ENCODE measurements at places on chromosomes 13 and 19.

GRCh38 chr13:67087527-67087926 is 142.6 kb downstream of the PCDH9 start:
- no peak for DNase-seq

DNA sequence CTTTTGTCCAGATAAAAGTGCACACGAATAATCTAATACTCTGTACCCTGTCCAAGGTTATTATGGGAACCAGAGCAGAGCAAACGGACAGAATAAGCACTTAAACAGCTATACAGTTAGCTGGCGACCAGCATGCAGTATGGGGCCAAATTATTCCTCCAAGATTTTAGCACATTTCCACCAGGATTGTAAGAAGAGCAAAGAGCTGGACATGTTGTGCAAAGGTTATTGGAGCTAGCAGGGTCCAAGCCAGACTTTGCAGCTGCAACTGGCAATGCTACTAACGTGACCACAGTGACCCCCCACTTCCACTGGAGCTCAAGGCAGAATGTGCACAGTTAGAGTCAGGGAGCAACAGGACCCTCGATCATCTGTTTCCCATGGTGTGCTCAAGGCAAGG is 89.9 kb downstream of the COL4A1 start:
- DNase-seq: no peak

- no peak for DNase-seq
These were observed 11.6 kb downstream of the BTBD2 start for GRCh38 chr19:2003874-2004273.

DNA sequence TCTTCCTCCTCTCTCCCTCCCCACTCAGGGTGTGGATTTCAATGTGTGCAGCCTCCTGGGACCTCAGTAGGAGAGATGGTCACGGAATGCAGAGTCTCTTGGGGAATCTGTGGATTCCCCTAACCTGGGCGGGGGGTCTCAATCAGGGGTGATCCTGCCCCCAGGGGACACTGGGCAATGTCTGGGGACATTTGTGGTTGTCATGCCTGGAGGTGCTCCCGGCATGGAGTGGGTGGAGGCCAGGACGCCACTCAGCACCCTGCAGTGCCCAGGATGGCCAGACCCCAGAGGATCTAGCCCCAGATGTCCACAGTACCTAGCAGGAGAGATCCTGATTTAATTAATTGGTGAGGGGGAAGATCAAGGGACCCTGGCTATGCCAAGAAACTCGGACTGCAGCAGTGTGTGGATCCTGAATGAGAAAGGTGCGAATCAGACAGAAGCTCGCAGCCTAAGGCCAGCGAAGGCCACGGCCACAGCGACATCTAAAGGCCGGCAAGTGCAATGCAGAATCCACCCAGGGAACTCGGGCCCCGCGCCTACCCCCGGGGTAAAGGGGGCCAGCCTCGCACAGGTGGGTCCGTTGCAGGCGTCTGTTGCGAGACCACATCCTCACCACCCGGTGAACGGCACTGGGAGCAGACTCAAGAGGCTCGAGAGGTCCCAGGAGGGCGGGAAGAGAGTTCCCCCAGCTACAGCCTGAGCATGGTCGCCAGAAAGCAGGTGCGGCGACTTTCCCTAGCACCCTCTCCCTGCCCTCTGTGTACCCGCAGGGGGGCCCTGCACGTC is 88.8 kb downstream of the GNG7 start:
- no peak for DNase-seq

DNA sequence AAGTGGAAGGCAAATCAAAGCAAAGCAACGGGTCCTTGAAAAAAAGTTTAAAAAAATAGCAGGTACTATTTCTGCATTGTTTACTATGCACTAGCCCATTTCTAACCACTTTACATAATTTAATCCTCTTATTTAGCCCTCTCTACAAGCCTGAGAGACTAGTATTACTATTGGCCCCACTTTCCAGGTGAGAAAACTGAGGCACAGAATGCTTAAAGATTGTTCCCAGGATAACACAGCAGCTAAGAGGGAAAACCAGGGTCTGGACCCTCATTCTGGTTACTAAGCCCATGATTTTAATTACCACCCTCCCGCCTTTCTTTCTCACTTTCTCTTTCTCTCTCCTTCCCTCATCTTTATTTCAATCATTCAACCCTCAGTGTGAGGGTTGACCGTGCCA is 5.7 kb downstream of the ZSWIM9 start:
- DNase-seq: no peak

DNA sequence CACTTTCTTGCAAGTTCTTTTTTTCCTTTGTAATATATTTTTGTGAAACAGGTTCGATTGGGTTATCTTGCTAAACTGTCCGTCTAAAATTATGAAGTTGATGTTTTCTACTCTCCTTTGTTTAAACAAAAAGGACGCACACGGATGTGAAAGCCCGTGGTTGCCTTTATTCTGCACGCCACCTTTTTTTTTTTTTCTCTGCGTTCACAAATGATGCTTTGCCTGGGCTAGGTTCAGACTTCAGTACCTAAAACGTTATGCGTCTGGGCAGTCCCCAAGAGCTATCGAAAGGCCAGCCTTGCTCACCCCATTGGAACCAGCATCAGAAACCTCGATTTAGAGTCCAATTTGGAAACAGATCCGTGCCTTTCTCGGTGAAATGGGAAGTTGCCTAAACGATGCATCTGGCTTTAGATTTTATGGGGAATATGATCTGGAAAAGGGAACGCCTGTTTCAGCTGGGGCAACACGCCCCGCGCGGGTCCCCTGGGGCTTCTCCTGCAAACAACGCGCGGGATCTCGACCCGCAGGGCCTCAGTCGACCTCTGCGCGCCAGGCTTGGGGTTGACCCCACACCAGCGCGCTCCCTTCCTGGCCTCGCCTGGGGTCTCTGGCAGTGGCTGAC is 113.9 kb downstream of the KCNRG start:
- DNase-seq: no peak

DNA sequence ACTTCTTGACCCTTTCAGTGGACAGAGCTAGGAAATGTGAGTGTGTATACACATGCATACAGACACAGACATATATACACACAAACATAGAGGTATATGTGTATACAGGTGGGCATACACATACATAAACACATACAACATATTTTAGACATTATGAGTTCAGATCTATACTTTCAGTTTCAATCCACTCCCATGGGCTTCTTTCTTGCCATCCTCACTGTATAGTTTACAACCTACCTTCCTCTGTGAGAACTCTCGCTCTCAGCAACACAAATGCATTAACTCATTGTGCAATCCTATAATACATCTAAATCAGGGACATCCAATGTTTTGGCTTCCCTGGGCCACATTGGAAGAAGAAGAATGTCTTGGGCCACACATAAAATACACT is 21.2 kb upstream of the SCEL start:
- DNase-seq: no peak

DNA sequence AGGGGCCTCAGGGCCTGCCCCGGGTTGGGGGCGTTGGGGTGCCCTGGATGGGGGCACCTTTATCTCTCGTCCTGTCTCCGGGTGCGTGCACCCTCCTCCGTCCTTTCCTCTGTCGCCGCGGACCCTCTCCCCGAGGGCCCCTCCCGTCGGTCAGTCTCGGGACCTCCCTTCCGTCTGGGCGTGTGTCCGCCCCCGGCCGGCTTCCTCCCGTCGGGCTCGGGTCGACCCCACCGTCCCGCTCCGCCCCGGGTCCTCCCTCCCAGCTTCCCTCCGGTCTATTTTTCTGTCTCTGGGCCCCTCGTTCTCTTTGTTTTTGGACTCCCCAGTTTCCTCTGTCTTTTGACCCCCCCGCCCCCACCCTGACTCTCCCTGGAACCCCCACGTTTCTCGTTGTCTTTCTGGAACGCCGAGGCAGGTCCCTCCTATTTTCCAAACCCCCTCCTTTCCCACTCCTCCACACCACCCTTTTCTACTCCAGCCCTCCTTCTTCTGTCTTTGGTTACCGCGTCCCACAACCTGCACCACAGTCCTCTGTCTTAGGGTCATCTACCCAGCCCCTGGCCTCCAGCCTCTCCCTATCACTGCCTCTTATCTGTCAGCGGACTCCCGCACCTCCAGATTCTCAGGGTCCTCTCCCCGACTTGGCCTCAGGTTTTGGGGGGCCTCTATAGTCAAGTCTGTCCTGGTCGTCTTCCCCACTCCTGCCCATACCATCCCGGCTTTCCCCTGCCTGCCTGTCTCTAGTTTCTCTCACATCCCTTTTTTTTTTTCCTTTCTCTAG is 757 bp downstream of the EGLN2 start:
- no peak for DNase-seq

DNA sequence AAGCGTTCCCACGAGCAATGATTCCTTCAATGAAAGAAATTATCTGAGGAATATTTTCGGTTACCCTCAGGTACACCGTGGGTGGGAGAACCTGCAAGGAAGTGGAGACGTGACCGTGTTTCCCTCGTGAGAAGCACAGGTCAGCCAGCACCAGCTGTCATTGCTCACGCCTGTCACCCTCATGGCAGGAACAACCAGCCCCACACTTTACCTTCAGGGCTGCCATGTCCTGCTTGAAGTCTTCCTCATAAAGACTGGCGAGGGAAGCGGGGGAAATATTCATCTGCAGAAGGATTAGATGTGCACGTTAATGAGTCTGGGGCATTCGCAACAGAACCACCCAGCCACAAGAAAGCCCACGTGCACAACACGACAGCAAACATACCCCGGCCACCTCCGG is 18.2 kb downstream of the CARS2 start:
- DNase-seq: no peak

- DNase-seq: no peak
These were observed at the start of gene CCDC106 for GRCh38 chr19:55647732-55648584. Gene CCDC106 (plus strand): TSS chr19:55648212. CDS start chr19:55649047, 835 bp downstream.

DNA sequence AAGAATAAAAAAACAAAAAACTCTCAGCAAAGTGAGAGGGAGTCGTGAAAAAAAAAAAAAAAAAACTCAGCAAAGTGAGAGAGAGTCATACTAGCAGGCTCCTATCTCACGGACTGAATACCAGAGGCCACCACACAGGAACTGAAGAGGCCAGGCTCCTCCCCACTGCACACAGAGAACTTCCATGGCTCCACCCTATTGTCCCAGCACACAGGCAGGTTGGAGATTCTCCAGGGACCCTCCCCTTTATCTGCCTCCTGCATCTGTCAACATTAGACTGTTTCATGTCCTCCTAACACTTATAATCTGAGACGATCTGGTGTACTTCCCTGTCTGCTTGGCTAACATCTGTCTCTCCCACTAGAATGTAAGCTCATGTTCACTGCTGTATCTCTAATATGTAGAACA is 37.0 kb upstream of the FARP1 start:
- DNase-seq: no peak

DNA sequence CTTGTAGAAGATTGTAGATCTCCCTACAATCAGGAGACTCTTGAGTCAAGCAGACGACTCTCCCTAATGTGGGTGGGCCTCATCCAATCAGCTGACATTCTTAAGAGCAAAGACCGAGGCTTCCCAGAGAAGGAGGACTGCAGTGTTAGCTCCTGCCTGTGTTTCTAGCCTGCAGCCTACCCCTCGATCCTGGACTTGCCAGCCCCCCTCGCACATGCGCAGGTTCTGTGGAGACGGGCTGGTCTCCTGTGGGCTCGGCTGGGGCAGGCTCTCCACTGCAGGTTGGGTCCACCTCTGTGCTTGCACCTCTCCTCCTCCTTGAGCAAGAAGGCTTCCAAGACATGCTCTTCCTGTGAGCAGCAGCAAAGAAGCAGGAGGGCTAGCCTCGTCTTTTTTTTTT is 185.2 kb upstream of the SOX1 start:
- no peak for DNase-seq

GRCh38 chr13:68368922-68369321 is 1138.8 kb upstream of the PCDH9 start:
- no peak for DNase-seq

DNA sequence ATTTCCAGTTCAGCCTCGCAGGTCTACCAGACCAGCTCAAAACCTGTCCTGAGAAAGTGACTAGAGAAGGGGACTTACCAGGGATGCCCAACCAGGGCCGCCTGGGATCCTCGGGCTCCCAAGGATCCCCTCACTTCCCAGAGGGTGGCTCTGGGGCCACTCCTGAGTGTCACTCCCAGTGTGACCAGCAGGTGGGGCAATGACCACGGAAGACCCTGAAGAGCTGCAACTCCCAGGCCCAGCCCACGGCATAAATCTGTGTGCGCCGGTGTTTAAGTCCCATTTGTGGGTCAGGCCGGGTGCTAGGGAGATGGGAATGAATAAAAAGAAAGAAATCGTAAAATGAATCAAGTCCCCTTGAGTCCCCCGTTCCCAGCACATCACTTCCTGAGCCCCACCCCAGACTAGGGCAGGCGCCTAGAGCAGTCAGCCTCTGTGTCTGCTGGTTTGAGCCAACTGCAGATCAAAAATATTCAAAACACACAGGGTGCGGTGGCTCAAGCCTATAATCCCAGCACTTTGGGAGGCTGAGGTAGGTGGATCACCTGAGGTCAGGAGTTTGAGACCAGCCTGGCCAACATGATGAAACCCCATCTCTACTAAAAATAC is 10.7 kb downstream of the PTGIR start:
- no peak for DNase-seq

GRCh38 chr13:36919833-36920615 is at the start of gene SMAD9:
Gene SMAD9 (minus strand): TSS chr13:36920238. CDS start chr13:36879689, 40,549 bp downstream.
- DNase-seq: no peak

Data from epithelial cell of prostate (primary cell).